CD8-positive, alpha-beta memory T cell (primary cell): ENCODE measurements at places on chromosomes 5 and 9.

- DNase-seq, result no peak
Observed at GRCh38 chr9:110440172-110440571, 102.5 kb upstream of the TXNDC8 start.

- no peak for DNase-seq
Observed at GRCh38 chr9:3758816-3759576, 233.2 kb upstream of the RFX3 start.

GRCh38 chr9:34540827-34541226 is 18.0 kb upstream of the ENHO start:
- no peak for DNase-seq

DNA sequence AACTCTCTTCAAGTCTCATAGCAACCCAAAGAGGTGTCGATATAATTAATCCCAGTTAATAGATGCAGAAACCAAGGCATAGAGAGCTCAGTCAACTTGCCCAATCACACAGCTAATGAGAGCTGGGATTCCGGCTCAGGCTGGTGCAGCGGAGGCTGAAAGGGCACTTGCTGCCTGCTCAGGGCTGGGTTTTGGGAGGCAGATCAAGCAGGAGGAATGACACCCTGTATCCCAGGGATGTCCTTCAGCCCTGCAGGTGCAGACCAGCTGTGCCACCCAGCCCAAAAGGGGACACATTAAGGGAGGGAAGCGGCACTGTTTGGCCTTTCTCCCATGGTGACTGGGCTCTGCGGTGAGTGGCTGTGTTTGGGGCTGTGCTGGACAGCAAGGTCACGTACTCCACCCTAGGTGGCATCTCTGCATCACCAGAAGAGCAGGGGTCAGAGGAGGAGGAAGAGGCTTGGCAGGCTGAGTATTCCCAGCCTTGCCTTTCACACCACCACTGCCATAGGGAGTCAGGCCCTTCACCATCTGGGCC is 124.1 kb downstream of the MVB12B start:
- no peak for DNase-seq

- DNase-seq, result no peak
Observed at GRCh38 chr9:91800473-91801030, 149.5 kb downstream of the ROR2 start.

DNA sequence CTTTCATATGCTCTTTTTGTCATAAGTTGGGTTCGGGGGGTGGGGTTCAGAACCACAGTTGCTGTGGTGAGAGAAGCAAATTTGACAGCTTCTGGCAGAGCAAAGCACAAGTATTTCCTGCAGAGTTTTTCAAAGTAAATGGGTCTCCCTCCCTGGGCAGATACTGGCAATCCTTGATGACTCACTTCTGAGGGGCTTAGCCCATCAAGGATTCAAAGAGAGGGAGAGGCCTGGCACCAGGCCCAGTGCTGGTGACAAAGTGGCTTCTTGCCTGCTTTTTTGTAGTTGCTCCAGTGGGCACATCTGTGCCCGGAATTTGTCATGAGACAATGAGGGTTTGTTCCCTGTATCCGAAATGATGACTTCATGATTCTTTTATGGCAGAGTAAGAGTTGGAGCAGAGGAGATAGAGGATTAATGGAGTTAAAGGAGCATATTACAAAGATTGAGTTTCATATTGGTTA is 46.6 kb upstream of the TNC start:
- DNase-seq, result no peak

- DNase-seq, result no peak
Observed at GRCh38 chr5:143629871-143630659, 181.9 kb upstream of the HMHB1 start.

DNA sequence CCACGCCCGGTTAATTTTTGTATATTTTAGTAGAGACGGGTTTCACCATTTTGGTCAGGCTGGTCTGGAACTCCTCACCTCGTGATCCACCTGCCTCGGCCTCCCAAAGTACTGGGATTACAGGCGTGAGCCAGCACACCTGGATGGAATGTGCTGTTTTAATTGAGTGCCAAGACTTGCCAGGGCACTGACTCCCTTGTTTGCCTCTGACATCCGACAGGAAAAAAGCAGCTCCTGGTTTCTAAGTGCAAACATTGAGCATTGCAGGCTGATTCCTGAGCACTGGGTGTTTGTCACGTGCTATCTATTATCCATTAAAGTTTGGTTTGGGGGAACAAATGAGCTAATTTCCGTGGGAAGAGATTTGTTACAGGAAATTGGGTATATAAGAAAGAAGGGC is 70.6 kb upstream of the CKMT2 start:
- no peak for DNase-seq

DNA sequence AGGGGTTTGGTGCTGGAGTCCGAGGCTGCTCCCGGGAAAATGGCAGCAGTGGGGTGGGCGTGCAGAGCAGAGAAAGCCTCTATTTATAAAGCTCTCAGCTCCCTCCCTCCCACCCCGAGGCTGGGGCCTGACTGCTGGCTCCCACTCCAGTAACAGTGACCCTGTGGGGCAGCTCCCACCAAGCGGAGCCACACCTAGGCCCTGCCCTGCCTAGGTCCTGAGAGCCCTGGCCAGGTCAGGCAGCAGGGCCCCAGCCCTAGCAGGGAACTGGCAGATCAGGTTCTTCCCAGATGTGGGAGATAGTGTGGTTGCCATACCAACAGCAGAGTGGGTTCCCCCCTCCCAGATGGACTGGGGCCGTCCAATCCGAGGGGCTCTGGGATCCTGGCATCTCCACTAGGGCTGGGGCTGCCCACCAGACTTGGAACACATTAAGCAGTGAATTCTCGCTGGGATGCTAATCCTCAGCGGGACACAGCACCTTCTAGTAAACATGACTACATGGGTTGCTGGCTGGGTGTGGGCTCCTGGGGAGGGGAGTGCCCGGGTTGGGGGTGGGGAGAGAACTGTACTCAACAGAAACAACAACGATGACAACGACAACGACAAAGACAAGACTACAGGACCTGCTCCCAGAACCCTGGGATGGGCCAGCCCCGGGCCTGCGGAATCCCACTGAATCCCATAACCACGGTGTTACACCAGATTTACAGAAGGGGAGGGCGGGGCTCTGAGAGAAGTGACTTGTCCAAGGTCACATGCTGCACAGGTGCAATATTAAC is 1.5 kb downstream of the SH3GLB2 start:
- no peak for DNase-seq

DNA sequence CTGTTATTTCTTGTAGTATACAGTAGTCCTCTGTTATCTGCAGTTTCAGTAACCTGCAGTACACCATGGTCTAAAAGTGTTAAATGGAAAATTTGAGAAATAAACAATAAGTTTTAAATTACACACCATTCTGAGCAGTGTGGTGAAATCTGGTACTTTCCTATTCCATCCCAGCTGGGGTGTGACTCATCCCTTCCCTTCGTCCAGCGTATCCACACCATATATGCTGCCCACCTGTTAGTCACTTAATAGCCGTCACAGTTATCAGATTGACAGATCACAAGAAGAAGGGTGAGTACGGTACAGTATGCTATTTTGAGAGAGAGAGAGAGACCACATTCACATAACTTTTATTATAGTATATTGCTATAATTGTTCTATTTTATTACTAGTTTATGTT is 28.9 kb downstream of the FAM151B start:
- DNase-seq, result no peak

DNA sequence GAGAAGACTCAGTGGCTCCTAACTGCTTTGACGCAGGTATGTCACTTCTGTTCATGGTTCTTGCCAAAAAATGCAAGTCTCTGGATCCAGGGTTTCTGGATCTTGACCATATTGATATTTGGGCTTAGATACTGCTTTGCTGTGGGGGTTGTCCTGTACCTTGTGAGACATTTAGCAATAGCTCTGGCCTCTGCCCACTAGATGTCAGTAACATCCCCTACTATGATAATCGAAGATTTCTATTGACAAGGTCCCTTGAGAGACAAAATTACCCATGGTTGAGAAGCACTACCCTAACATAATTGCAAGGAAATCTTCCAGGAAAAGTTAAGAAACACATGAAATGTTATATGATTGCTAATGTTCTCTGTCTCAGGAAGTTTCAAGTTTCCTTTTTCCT is 285.4 kb downstream of the TMEM232 start:
- no peak for DNase-seq

DNA sequence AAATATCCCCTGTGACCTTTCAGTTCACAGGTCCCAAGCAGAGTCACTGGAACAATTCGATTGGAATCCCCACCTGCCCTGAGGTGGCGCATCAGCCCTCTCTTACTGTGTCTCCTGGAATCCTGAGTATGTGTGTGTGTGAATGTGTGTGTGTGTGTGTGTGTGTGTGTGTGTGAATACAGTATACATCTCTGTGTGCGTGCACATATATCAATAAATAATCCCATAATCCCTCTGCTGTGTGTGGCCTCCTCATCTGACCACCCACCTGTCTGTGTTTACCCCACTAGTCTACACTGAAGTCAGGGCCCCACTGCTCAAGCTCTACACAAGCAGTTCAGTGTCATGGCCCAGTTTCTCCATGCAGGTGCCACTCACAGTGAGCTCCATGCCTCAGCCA is 187.4 kb downstream of the ERCC6L2 start:
- DNase-seq, result no peak

GRCh38 chr9:8428389-8428788 is 628.8 kb upstream of the DMAC1 start:
- no peak for DNase-seq

DNA sequence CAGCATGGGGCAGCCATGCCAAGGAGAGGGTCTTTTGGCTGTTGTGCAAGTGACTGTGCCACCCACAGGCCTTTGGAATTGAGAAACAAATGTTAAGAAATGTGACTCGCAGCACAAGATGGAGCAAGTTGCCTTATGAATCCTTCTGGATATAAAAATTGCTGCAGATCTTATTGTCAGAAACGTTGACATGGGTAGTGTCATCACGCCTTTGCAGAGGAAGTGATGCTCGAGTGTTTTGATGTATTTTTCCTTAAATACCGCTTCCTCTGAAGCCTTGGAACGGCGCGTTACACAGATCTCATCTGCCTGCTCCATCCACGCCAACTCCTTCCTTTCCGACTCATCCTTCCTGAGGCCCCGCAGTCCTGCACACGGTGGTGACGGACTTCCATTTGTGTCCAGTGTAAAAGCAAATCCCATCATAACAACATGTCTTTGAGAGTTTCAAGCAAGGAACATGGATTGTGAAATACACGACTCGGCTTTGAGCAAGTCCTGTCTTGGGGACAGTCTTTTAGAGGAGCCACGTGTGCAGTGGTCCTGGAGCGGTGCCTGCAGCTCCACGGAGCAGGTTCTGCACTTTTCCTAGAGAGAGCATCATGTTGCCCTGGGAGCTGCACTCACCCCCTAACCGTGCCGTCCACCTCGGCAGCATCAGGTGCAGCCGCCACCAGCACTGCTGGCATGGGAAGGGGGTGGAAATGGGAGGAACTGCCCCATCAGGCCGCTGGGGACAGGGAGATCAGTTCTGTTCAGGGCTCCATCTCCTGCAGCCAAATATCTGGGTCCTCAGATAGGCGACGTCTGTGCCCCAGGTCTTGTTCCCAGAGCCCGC is 15.1 kb downstream of the ROPN1L start:
- no peak for DNase-seq

- DNase-seq, result no peak
Observed at GRCh38 chr5:88952344-88952743, 69.4 kb upstream of the MEF2C start.

GRCh38 chr5:93598091-93599000 is 15.3 kb downstream of the NR2F1 start:
- DNase-seq, result no peak

GRCh38 chr9:546797-547223 is 294.7 kb upstream of the DMRT1 start:
- DNase-seq, result peak; percentile 10

DNA sequence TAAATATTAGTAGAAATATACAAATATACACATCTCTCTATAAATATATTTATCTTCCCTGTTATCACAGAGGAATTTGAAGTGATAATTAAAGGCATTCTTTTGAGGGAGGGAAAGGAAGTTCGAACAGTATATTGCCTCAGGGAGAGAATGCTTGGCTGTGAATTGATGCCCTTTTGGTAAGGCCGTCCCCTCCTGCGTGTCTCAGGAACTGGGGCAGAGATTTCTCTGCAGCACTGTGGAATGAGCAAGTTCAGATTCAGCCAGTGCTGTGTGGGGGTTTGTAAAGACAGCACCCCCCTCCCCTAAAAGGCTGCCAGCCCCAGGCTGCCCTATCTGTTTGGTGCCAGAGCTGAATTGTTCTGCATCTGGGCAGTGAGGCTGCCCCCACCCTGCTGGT is 42.0 kb downstream of the UBE2QL1 start:
- DNase-seq, result no peak

- DNase-seq, result no peak
Observed at GRCh38 chr5:60978968-60979367, 34.0 kb downstream of the NDUFAF2 start.

DNA sequence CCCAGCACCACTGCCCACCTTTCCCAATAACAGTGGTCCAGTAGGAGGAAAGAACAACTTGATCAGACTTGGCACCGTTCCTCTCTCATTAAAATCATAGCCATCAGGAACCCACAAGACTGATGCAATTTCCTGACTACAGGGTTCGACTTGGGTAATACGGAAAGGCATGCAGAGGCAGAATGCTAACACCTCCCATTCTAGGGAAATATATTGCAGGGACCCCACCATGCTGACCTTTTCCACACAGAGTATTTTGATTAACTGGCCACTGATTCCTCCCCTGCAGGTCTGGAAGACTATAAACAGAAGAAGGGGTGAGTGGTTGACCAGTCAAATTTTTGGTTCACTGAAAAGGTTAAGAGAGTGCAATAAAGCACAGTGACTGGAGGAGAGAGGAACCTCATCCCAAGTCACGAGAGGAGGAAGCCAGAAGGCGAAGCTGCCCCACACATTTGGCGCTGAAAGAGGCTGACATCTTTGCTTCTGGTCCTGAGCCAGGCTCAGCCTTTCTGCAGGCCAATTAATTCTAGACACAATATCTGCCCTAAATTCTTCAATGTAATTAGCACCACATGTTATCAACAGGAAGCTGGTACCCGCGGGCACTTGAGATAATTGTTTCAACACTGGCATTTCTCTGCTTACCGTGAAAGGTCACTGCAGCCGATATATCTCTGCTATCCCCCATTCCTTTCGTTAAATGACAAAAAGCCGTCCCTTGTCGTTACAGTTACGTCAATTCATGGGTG is 64.7 kb upstream of the SPOCK1 start:
- no peak for DNase-seq

DNA sequence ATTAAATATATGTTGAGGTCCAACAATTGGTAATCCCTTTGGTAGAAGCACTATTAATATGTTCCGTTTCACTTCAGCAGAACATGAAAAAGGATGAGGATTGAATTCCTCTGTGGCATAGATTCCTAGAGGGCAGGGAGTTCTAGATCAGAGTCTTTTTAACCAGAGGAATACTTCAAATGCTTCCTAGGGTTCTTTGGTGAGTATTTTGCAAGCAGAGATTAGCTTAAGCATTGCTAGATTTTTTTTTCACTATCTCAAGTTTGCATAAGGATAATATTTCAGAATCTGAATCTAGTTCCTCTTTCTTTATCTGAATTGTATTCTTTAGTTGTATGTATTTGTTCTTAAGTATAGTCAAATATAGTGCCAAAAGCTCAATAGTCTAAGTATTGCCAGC is 116.6 kb upstream of the ADAMTSL1 start:
- DNase-seq, result no peak

DNA sequence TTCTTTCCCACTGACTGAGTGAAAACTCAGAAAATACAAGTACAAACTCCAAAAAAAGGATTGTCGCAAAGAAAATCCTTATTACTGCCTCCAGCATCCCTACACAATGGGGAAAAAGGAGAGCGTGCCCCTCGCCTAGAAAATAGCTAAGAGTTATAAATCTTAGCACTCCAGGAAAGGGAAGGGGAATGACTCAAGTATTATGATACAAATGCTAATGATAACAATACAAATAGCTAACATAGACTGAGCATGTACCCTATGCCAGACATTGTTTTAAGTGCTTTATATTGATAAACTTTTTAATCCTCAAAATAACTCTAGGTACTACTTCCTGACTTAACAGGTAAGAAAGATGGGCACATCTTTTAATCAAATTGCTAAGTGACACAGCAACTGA is 70.8 kb upstream of the VCAN start:
- no peak for DNase-seq
